ENCODE measurements at places on chromosomes 6 and 20.
A peak's percentile ranks its signal among the peaks of the same experiment; 100 is the strongest.

DNA sequence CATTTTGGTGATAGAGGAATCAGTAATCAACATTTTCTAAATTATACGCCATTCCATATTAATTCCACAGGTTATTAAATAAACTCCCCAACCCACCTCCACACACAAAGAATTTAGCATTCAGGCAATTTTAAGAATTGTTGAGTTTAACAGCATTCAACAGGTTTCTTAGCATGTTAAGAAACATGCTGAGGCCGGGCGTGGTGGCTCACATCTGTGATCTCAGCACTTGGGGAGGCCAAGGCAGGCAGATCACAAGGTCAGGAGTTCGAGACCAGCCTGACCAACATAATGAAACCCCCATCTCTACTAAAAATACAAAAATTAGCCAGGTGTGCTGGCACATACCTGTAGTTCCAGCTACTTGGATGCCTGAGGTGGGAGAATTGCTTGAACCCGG lies 64.0 kb upstream of the PHACTR2 start:
- DNase-seq = no peak

DNA sequence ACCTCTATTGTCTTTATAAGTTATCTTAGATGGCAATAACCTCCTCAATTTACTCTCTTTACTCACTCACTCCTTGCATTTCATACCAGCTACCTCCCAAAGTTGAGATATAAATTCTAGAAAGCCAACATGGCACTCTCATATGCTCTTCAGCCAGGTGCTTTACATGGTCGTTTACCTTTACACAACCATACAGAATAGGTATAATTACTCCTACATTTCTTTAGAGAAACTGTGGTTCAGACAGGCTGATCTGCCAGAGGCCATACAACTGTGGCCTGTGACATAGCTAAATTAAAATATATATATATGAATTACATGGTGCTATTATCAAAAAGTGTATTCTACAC lies 45.7 kb downstream of the HBS1L start:
- DNase-seq = no peak

- peak; percentile 66 for DNase-seq
Measured at GRCh38 chr6:136035378-136036070, 184.0 kb downstream of the PDE7B start.

DNA sequence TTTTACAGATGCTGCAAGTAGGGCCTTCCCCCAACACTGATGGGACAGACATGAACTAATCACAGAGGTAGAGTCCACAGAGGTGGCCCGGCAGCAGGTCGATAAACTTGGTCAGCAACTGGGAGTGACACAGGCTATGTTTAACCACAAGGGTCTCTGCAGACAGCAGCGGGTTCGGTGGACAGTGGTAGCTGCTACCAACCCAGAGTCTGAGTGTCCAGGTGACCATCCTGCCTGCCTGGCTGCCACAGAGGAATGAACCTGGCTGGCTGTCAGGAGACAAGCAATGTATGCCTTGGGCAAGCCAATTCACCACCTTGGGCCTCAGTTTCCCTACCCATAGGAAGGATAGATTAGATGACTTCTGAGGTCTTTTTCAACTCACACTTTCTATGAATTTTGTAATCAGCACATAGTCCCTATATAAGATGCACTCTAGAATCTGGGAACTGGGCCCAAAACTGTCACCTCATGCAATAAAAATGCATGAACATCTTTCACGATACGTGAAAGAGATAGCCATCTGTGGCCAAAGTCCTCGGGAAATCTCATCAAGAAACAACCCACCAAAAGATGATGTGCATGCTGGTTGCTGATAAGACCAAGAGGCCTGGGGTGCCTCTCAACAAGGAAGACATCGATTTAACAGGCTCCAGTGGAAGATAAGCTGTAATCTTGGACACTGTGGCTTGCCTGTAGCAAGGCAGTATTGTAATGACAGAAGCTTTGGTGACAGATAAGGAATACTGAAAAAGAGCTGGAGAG lies 30.5 kb downstream of the MDGA1 start:
- DNase-seq = peak; percentile 81

GRCh38 chr6:42226645-42227143 lies 9.0 kb upstream of the MRPS10 start:
- peak; percentile 22 for DNase-seq

GRCh38 chr20:19289451-19289850 lies 77.0 kb downstream of the SLC24A3 start:
- no peak for DNase-seq

GRCh38 chr20:14049111-14049510 lies 53.8 kb downstream of the MACROD2 start:
- no peak for DNase-seq

- DNase-seq = no peak
Measured at GRCh38 chr20:24158281-24158680, 169.7 kb upstream of the GGTLC1 start.

DNA sequence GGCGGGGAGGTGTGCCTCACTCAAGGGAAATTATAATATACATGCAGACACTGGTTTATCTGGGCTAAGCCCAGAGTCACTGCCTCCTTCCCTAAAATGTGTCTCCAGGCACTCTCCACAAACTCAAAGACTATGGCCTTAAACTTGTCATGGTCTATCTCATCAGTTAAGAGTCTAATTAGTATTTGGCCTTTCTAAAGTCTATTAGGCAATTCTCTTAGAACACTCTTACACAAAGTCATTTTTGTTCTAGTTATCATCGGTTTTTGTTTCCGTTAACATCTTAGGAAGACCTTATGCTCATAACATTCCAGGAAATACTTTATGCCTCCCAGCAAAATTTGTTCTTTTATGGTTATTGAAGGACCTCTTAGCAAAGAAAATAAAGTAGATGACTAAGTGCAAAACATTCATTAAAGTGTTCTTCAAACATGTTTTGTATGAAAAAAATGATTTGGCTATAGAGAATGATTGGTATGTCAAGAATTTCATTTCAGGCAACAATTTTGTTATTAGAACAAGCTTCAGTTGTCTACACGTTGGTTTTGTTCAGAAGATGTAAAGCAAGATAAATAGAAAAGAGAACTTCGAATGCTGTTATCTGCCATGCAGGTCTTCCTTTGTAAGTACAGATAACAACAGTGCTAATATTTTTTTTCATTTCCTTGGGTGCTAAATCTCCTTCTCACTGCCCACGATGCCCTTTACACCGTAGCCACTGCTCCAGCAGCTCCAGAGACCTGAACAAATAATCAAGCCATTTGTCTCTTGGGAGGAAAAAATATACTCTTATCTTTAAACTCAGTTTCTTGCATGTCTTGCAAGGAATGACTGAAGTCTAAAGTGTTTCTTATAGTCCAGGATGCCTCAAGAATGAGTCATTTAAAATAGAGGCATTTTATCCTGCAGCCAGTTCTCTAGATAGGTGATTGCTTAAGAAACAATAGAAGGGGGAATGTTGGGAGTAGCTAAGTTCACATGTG lies 170.4 kb downstream of the HTR1B start:
- peak; percentile 91 for DNase-seq

- DNase-seq = peak; percentile 74
Measured at GRCh38 chr6:13760307-13761304, 49.0 kb upstream of the RANBP9 start.

DNA sequence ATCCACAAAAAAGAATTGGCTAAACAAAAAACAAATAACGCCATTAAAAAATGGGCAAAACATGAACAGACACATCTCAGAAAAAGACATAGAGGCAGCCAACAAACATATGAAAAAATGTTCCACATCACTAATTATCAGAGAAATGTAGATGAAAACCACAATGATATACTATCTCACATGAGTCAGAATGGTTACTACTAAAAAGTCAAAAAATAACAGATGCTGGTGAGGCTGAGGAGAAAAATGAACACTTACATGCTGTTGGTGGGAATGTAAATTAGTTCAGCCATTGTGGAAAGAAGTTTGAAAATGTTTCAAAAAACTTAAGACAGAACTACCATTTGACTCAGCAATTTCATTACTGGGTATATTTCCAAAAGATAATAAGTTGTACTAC lies 430.1 kb upstream of the JAG1 start:
- peak; percentile 35 for DNase-seq

GRCh38 chr6:84798257-84798656 lies 33.9 kb upstream of the TBX18 start:
- DNase-seq = peak; percentile 70

- DNase-seq = no peak
Measured at GRCh38 chr6:126385536-126385935, 45.6 kb downstream of the CENPW start.

DNA sequence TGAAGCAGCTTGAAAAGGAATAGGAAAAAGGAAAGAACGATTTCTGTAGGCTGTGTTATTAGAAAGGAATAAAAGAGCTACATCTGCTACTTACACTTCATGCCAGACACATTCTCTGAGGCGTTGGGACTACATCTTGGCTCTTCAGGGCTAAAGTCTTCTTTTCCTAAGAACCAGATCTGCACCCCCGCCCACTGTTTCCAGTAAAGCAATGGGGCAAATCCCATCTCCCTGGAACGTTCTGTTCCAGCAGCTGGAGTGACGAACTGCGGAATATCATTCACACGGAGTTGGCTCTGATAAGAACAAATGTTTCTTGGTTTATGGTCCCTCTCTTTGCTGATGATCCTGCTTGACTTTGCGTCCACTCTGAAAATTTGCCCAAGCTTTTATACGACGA lies 26.9 kb downstream of the FAM50B start:
- DNase-seq = no peak

- DNase-seq = no peak
Measured at GRCh38 chr6:110841266-110841665, 26.0 kb upstream of the CDK19 start.

DNA sequence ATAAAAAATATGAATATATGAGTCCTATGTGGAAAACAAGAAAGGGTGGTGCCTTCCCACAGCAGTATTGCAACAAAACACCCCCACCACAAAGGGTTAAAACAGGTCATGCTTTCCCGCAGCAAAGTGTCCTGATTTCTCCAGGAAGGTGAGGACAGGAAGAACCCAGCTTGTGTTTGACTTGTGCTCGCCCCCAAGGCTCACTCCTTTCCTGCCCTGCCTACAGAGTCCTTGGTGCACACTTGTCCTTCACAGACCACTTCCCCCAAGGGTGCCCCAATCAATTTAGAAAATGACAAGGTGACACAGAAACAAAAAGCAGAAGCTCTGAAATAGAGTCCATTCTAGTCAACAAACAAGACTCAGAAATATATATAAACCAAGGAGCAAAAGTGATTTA lies 237.4 kb downstream of the PTPRK start:
- DNase-seq = no peak

DNA sequence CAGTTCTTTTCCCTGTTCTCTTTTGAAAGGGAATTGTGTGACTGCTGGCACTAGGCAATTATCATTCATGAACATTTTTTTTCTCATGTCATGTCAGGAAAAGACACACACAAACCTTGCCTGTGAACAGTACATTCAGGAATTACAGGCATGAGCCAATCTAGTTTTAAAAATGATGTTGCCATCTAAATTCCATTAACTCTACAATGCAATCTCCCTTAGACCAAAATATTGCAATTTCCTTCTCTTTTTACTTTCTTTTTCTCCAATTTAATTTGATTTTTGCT lies 127.5 kb upstream of the STMND1 start:
- no peak for DNase-seq

DNA sequence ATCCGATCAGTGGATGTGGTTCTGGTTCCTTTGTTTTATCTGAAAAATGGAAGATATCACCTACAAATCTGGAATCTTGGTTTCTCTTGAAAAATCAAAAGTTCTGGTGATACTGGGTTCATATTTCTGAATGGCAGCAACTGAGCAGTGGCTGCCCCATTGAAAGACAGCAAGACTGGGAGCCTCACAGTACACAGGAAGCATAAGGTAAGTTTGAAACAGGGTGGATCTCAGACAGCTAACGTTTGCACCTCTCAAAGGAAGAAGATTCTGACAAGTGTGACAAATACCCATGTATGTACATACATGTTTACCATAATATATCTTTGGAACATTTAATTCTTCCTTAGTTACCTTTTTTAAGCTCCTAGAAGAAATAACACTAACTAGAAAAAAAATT lies at the start of gene SAMD3:
Gene SAMD3, minus strand, starts transcription at position 177 of the 400 bp plus-strand sequence. CDS start 7,678 bp downstream, outside the sequence.
- DNase-seq = no peak

DNA sequence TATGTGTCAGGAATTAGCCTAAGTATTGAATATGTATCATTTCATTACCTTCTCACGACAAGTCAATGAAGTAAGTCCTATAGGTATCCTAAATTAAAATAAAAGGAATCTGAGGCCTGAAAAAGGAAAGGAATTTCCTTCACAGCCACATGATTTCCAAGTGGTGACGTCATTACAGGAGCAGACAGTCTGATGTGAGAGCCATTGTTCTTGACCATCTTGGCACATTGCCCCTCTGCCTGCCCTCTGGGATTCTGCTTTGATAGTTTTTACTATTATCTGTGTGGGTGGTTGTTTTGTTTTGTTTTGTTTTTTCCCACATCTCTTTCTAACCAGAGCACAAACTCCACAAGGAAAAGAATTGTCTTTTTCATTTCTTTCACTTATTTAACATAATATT lies 219.8 kb upstream of the UFL1 start:
- no peak for DNase-seq

GRCh38 chr20:50009521-50010454 lies 27.0 kb downstream of the SNAI1 start:
- DNase-seq = no peak

- no peak for DNase-seq
Measured at GRCh38 chr6:36345681-36346466, 9.2 kb upstream of the BNIP5 start.

DNA sequence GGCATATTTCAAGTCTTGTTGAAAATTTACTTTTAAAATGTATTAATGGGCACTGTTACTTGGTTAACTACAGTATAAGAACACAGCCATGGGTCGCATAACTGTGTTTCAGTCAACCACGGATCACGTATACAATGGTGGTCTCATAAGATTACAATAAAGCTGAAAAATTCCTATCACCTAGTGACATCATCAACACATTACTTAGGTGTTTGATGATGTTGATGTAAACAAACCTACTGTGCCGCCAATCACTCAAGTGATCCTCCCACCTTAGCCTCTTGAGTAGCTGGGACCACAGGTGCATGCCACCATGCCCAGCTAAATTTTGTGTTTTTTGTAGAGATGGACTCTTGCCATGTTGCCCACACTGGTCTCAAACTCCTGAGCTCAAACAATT lies 16.7 kb upstream of the ETV7 start:
- DNase-seq = no peak
